NCI-H1694 (cell line): ENCODE measurements at places on chromosomes 3 and 15.

- no peak for DNase-seq
Measured at GRCh38 chr3:59698091-59698490, 648.3 kb upstream of the CFAP20DC start.

GRCh38 chr3:139300416-139300815 is 43.4 kb upstream of the MRPS22 start:
- DNase-seq: no peak

- DNase-seq: no peak
Measured at GRCh38 chr3:53941184-53941583, 49.5 kb upstream of the SELENOK start.

- no peak for DNase-seq
Measured at GRCh38 chr15:58392141-58392540, 39.6 kb upstream of the LIPC start.

DNA sequence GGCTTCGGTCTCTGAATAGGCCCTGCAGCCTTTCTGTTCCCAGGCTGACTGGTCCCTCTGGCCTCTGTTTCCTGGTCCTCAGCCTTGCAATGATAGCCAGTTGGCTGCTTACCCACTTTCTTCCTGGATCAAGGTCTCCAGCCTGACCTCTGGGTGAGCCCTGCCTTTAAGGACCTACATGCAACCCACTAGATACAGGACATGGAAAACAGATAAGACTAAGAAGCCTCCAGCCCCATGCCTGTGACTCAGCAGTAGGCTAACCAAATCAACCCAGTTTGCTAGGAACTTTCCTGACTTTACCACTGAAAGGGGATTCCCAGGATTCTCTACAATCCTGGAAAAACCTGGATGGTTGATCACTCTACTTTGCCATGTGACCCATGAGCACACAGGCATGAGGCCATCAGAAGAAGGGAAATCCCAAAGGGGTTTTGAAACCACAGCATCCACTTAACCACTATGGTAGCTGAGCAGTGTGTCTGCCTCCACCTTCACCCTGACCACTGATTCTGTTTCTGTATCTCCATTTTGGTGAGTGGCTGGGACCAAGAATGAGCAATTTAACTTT is 188.1 kb downstream of the CHST2 start:
- no peak for DNase-seq

DNA sequence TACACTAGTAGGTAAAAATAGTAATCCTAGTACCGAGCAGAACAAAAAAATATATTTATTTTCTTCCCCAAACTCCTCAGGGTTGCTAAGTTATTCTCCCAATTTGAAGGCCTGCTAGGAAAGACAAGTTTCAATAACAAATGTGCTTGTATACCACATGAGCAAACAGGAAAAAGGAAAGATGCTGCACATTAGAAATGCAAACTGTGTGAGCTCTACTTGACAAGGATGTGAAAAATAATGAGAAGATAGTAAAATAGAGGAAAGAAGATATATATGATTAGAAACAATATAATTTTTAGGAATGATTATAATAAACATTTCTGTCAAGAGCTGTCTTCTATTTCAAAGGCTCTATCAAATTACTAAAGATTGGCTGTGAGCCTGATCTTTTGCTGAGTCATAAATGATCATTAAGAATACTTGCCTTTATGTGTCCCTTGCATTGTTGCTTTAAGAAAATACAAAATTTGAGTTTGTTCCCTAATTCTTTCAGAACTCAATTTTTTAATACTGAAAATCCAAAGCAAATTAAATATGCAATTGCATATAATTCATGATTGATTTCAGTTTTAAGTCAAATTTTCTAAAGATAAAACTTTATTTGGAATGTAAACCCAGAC is 174.2 kb downstream of the NEK10 start:
- DNase-seq: no peak

DNA sequence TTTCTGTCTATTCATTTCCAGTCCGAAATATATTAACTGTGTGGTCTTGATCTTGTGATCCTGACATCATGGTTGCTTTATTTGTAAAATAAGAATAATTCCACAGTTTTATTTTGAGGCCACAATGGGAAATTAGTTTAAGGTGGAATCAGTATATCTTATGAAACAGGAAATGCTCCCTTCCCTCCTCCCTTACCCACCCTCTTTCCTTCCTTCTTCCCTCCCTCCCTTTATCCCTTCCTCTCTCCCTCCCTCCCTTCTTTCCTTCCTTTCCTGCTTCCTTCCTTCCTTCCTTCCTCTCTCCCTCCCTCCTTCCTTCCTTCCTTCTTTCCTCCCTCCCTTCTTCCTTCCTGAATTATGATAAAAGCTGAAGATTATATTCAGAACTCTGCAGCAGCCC is 452.3 kb downstream of the NAALADL2 start:
- no peak for DNase-seq

DNA sequence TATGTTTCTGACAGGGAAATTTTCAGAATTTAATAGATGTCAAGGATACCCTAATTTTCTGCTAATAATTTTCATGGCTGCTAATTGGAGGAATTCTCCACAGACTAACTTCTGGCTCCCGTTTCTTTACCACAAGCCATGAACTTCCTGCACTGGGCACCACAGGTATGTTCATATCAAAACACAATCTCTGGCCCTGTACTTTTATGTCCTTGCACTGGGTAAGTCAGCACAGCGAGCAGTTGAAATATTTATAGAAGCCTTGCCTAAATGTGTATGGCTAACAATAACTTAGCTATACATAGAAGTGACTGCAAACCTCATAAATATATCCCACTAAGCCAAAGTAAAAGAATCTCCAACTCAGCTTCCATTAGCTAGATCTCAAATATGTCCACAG is 246.9 kb downstream of the ZIC1 start:
- DNase-seq: no peak

GRCh38 chr3:127762077-127762786 is 60.1 kb downstream of the MGLL start:
- DNase-seq: no peak
